NCI-H2081 treated with DMSO at 0.1 percent for 48 hours (cell line): ENCODE measurements at places on chromosomes 2 and 18.
A peak's percentile ranks its signal among the peaks of the same experiment; 100 is the strongest.

DNA sequence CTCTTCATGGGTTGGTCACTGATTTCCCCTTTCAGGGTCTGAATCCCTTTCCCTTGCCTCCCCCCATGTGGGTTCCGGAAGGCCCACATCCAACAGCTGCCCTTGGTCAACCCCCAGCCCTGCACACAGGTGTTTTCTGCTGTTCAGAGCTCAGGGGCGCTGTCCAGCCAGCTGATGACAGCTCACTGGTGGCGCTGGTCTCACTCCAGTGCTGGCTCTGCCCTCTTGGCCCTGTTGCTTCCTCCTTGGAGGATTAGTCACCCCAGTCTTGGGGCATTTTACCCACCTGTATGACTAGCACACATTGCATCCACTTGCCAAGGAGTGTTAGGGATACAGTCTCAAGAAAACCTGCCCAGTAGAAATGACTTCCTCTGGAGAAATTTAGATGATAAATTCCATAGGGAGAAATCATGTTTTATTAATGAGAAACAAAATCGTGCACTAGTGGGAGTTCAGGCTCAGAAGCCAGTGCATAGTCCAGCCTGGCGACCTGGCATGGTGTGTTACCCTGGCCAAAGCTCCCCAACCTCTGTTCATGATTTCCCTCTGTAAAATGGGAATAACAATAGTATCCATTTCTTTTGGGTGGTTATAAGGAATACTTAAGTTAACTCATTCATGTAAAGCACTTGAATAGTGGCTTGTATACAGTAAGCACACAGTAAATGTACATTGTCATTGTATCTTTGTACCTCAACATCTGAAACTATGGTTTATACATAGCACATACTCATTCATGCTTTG lies 21.6 kb downstream of the CRIM1 start:
- DNase-seq = no peak

GRCh38 chr18:67483952-67484351 lies 32.6 kb downstream of the DSEL start:
- DNase-seq = no peak

DNA sequence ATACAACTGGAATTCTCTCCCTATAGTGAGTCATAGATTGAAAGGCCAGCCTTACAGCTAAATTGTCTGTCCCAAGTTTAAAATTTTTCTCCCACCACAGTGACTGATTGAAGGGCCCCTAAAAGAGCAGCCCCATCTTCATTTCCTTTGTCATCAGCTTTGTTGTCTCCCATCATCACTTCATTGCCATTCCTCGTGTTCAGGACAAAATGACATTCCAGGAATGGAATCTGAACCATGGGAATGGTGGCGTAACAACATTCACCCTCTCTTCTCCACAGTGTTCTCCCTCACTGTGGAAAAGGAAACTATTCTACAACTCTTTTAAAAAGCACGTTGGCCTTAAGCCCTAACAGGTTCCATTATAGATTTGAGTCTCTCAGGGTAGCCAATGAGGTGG lies 52.1 kb downstream of the PSTPIP2 start:
- DNase-seq = no peak

- DNase-seq = no peak
These were observed 260.7 kb upstream of the KLHL29 start for GRCh38 chr2:23124214-23124750.

DNA sequence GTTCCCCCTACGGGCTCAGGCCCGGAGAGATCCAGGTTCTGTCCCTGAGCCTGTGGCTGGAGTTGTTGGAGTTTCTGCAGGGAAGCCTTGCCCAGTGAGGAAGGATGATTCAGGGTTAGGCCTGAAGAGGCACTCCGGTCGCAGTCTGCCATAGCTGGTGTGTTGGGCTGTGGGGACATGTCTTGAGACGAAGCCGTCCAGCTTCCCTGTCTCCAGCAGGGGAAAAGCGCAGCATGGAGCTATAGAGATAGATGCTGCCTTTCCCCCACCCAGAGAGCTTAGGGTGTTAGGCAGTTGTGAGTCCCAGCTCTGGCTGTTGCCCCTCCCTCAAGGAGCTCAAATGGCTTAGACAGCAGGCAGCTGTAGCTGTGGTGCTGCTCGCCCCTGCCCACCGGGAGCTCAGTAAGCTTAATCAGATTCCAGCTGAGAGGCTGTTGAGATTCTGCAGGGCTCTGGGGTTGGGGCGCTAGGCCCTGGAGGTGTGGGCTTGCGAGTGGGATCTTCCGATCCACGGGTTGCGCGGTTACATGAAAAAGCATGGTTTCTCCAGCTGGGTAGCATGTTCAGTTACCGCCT lies 103.9 kb downstream of the PMAIP1 start:
- no peak for DNase-seq

DNA sequence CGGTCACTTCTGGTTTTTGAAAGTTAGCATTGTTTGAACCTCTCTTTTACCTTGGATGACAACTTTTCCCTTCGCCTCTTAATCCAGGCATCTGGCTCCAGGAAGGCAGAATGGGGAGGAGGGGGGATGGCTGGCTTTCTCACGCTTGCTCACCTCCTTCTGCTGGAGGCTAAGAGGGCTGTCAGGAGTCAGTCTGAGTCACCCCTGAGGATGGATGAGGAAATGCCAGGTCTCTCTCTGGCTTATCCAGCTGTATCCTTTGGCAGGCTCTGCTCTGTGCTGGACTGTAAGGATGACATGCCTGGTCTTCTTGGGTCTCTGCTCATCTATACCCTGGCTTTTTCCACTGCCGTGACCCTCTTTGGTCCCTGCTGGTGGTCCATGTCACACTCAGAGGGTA lies 142.9 kb upstream of the GYPC start:
- no peak for DNase-seq

DNA sequence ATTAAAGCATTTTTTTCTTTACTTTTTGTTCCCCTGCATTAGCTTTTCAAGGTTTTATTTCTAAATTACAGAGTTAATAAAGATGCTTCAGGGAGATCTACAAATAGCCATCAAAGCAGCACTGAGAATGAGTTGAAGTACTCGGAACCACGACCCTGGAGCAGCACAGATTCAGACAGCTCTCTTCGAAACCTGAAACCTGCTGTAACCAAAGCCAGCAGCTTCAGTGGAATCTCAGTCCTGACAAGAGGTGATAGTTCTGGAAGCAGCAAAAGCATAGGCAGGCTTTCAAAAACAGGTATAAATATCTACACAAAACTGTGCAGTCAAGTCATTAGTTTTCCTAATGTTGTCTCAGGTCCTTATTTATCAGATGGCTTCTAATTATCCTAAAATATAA lies 102.8 kb upstream of the UBXN4 start:
- DNase-seq = no peak

GRCh38 chr2:201196003-201196402 lies 13.1 kb downstream of the CASP10 start:
- DNase-seq = no peak

- DNase-seq = no peak
These were observed 199.1 kb downstream of the GLI2 start for GRCh38 chr2:120934574-120935338.

DNA sequence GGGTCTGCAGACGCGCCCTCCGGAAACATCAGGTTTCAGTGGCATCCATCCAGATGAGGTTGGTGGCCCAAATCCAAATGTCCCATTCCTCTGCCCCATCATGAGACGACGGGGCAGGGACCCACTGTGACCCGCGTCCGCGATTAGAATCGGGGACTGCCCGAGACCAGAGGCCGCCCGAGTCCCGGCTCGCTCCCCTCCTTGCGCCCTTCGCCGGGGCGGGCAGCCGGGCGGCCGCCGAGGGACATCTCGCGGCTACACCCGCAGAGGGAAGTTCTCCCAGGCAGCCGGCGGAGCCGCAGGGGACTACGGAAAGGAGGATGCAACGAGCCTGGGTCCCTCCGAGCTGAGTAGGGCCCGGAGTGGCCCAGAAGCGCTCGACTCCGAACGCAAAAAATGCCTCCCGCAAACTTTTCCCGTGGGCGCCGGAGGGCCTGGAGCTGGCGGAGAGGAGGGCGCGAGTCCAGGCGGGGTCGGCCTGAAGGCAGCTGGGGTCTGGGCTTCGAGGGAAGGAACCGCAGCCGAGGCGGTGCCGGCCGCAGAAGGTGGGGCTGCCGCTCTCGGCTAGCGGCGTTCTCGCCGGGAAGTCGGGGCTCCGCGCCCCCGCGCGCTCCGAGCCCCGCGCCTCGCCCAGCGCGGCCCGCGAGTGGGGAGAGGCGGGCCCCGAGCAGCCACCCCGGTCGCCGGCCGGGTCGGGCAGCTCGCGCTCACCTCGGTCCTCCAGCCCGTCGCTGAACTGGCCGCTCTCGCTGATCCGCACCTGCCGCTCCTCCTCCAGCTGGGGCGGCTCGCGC lies 580 bp downstream of the TMEM163 start:
- no peak for DNase-seq

- DNase-seq = peak; percentile 17
These were observed 108.6 kb downstream of the COMMD1 start for GRCh38 chr2:62014102-62014501.
